Heart left ventricle (tissue), 16 donors: ENCODE measurements at places on chromosomes 1 and 21. TPM values are rescaled to one million over a fixed set of nuclear protein-coding genes. Genes with fewer than 3 reads are reported as not detected.

GRCh38 chr1:31685795-31686194, 18.0 kb downstream of the COL16A1 start:
- H3K36me3 ChIP-seq: peaks cover 3% of the 10 kb centered on the region
- no peaks in the 10 kb centered on the region for H3K4me1 ChIP-seq
- H3K4me3 ChIP-seq: no peak overlapping the region
- no peak for DNase-seq

HSD3B2 gene
- total RNA-seq: not detected

GRCh38 chr1:67201891-67202290, 35.6 kb downstream of the IL23R start:
- no peak for DNase-seq
- no peaks in the 10 kb centered on the region for H3K4me1 ChIP-seq
- H3K36me3 ChIP-seq: no peaks in the 10 kb centered on the region
- H3K27me3 ChIP-seq: no peaks in the 10 kb centered on the region
- no peak overlapping the region for H3K4me3 ChIP-seq

GRCh38 chr1:156198831-156199349, 5.0 kb downstream of the SLC25A44 start:
- H3K4me3 ChIP-seq: no peak overlapping the region
- no peak overlapping the region for H3K27ac ChIP-seq
- no peaks in the 10 kb centered on the region for H3K36me3 ChIP-seq
- H3K4me1 ChIP-seq: peaks cover 71% of the 10 kb centered on the region
- DNase-seq: no peak

GRCh38 chr1:182340233-182341058, 51.1 kb downstream of the GLUL start:
- H3K27ac ChIP-seq: no peak overlapping the region
- no peaks in the 10 kb centered on the region for H3K36me3 ChIP-seq
- no peak for DNase-seq
- H3K4me1 ChIP-seq: peaks cover 5% of the 10 kb centered on the region
- H3K27me3 ChIP-seq: no peaks in the 10 kb centered on the region

DNA sequence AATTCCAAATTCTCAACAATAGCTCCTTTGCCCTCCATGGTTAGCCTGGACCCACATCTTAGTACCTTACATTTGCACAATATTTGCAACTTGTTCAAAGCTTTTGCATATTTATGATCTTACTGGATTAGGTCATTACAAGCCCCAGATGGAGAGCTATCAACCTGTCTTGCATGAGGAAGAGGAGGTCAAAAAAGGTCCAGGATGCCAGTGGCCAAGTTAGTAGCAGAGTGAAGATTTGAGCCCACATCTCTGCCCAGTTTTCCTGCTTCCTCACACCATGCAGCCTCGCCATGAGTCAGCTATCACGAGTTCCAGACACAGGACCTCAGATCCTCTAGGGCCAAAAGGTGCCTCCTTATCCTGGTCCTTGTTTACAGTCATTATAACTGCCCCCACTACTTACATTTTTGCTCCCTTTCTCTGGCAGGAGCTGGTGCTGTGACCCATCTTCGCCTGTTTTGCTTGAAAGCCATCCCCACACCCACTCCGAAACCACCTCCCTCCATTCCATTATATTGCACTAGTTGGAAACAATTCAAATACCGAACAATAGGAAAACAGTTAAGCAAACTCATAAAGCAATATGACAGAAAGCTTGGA, 5.0 kb upstream of the AHCYL1 start:
- H3K27me3 ChIP-seq: no peaks in the 10 kb centered on the region
- no peak for DNase-seq

- no peak overlapping the region for H3K4me3 ChIP-seq
- no peak overlapping the region for H3K27ac ChIP-seq
- H3K36me3 ChIP-seq: no peaks in the 10 kb centered on the region
- H3K27me3 ChIP-seq: peaks cover 3% of the 10 kb centered on the region
- no peaks in the 10 kb centered on the region for H3K4me1 ChIP-seq
Observed at GRCh38 chr1:86517336-86517735, 29.5 kb upstream of the CLCA4 start.

DNA sequence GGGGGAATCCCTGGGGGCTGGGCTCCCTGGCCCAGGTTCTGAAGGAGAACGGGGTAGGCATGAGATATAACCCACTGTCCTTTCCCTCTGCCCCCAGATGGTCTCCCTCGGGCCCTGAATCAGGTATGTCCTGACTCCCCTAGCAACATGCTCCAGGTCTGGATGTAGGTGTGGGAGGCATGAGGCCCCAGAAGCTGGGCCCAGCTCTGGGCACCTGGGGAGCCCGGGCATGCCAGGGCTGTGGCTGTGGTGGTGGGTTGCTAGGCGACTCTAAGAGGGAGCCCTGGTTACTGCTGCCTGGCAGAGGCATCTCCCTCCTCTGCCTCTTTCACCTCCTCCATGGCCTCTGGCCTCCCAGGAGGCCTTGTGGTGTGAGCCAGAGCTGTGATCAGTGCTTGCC, 16.2 kb downstream of the FOXO6 start:
- no peak overlapping the region for H3K4me3 ChIP-seq
- DNase-seq: no peak
- peaks cover 15% of the 10 kb centered on the region for H3K27me3 ChIP-seq
- no peaks in the 10 kb centered on the region for H3K36me3 ChIP-seq
- H3K27ac ChIP-seq: no peak overlapping the region
- peaks cover 15% of the 10 kb centered on the region for H3K4me1 ChIP-seq

FCRL2 gene
- not detected for total RNA-seq

TBX15 gene
- total RNA-seq: 0.37 TPM

GRCh38 chr1:39080269-39080826, 54.2 kb downstream of the NDUFS5 start:
- H3K4me3 ChIP-seq: no peak overlapping the region
- no peak overlapping the region for H3K27ac ChIP-seq
- H3K4me1 ChIP-seq: no peaks in the 10 kb centered on the region
- no peak for DNase-seq

DNA sequence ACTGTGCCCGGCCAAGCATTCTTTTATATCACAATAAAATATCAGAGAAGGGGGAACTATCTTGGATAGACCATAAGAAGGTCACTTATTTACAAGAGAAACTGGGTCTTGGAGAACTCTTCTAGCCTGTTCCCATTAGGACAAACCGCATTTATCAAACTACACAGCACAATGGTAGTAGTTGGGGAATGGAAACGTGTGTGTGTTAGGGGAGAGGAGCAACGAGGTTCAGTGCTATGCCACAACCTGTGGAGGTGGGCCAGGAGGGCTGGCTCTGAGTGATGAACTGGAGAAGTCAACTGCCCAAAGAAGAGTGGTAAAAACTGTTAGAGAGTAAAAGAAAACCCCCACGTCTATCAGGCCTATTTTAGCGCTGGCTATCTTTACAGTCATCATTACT, 1.6 kb downstream of the DONSON start:
- H3K4me3 ChIP-seq: no peak overlapping the region
- H3K27ac ChIP-seq: no peak overlapping the region
- H3K4me1 ChIP-seq: peaks cover 15% of the 10 kb centered on the region
- no peak for DNase-seq
- H3K36me3 ChIP-seq: no peaks in the 10 kb centered on the region

RCC2 gene
- 39.1 TPM for total RNA-seq

GRCh38 chr1:155228096-155228427, 19.6 kb downstream of the MTX1 start:
- H3K27me3 ChIP-seq: no peaks in the 10 kb centered on the region
- H3K4me1 ChIP-seq: no peaks in the 10 kb centered on the region
- peak overlapping the region; percentile 58 for H3K4me3 ChIP-seq
- H3K36me3 ChIP-seq: no peaks in the 10 kb centered on the region

DNA sequence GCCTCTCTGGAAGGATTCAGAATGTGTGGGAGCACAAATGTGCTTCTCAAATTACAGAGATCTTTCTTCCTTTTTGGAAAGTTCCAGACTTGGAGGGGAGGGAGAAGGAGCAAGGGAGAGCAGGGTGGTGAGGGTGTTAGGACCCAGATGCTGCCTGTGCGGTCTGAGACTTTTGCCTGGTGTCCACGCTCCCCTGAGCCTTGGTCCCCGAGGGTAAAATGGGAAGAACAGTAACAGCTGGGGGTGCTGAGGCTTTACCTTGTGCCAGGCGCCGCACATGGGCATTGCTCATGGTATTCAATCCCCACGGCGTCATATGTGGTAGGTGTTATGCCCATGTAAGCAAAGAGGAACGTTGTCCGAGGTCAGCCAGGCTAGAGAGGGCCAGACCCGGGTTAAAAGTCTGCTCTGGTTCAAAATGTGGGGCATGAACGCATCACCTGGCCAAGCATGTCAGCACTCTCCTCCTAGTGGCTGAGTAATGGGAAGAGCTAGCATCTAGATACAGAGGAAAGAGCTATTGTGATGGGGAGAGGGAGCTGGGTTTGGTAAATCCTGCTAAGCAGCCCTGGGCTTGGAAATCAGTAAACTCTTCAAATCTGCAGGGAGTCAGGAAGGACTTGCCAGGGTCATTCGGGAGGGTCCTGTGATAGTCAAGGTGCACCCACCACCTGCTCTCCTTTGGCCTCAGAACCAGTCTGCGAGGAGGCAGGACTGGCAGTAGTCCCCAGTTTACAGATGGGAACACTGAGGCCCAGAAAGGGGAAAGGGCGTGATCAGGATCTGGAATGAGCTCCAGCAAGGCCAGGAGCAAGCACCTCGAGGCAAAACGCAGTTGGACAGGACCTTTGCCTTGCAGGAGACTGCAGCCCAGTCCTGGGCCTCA, 4.5 kb upstream of the RUNX3 start:
- H3K36me3 ChIP-seq: no peaks in the 10 kb centered on the region
- peaks cover 49% of the 10 kb centered on the region for H3K27me3 ChIP-seq
- no peak overlapping the region for H3K27ac ChIP-seq
- H3K4me3 ChIP-seq: no peak overlapping the region
- DNase-seq: no peak
- peaks cover 17% of the 10 kb centered on the region for H3K4me1 ChIP-seq

MAEL gene
- total RNA-seq: 2.7 TPM

GRCh38 chr1:116097626-116098025, 13.6 kb upstream of the MAB21L3 start:
- H3K27me3 ChIP-seq: no peaks in the 10 kb centered on the region
- H3K4me3 ChIP-seq: no peak overlapping the region
- H3K27ac ChIP-seq: no peak overlapping the region
- no peaks in the 10 kb centered on the region for H3K4me1 ChIP-seq
- no peaks in the 10 kb centered on the region for H3K36me3 ChIP-seq

GRCh38 chr21:24829397-24829796, 777.9 kb downstream of the MRPL39 start:
- H3K4me1 ChIP-seq: no peaks in the 10 kb centered on the region
- H3K36me3 ChIP-seq: no peaks in the 10 kb centered on the region
- no peak for DNase-seq
- H3K27ac ChIP-seq: no peak overlapping the region
- no peaks in the 10 kb centered on the region for H3K27me3 ChIP-seq

DNA sequence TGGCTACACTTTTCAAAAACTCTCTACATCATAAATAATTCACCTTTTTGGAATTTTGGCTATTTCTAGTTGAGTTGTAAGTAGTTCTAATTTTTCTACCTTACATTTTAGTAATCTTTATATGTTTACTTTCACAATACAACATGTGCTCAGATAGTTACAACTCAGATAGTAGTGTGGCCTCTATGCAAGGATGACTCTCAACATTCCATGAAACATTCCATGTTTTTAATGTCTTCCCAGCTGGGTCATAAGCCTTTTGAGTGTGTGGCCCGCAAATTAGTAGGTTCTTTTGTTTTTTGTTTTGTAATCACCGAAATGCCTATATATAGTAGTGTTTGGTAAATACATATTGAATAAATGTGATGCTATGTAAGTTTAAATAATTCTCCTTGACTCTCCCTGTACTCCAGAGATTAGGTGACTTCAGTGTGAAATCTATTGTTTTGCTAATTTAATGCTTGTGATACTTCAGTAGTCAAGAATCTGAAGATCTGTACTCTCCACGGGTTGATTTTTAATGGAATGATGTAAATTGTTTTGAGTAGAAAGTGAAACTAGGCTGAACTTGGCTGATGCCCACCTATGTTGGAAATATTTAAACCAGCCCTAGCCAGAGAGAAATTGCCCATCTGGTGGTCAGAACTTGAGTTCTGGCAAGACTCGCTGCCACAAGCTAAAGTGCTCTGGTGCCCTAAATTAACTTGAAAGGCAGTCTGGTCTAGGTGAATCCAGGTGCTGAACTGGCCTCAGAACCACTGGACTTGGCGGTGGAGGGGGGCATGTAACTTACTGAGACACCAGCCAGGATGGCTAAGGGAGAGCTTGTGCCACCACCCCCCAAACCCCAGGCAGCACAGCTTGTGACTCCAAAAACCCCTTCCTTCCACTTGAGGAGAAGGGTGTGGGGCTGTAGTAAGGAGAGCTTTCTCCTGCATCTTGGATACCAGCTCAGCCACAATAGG, 165.6 kb downstream of the USP25 start:
- DNase-seq: no peak
- H3K4me1 ChIP-seq: peaks cover 6% of the 10 kb centered on the region
- no peak overlapping the region for H3K27ac ChIP-seq
- no peak overlapping the region for H3K4me3 ChIP-seq
- no peaks in the 10 kb centered on the region for H3K36me3 ChIP-seq
- no peaks in the 10 kb centered on the region for H3K27me3 ChIP-seq

- H3K4me1 ChIP-seq: no peaks in the 10 kb centered on the region
- no peak overlapping the region for H3K27ac ChIP-seq
Observed at GRCh38 chr1:174077749-174078490, 55.8 kb upstream of the RC3H1 start.

C1orf87 gene
- total RNA-seq: not detected

DNA sequence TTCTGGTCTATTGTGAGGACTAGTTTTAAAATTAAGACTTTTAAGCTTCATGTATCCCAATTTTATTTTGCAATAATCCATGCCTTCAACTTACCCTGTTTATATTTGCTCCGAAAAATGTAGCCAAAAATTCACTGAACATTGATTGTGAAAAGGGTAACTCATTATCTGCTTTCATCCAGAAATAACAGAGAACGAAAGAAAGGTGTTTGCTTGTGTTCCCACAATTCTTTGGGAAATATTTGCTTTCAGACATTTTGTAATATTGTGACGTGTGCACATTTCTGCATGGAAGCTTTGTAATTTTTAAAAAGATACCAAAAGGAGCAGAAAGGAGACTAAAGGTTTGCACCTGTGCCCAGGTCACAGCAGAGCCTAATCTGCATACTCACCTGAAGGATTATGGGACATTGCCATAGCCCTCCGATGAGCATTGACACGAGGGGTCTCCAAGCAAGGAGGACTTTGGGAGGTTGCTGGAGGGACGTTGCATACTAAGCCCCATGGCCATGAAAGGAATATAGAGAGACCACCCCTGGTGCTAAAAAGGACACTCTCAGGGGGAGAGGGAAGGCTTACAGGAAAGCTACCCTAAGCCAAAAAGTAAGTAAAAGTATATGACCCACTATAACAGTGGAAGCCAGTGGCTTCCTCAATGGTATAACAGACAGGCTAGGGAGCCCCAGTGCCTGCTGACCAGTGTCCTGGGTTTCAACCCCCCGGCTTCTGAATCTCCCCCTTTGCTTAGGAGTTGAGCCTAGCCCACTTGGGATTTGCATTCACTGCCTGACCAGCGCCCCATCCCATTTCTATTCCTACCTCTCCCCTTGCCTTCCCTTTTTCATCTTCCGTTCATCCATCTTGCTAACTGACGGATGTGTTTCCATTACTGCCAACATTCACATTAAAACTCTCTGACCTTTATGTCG, 148.6 kb upstream of the ZC3H12A start:
- H3K27ac ChIP-seq: no peak overlapping the region
- no peak for DNase-seq
- peaks cover 16% of the 10 kb centered on the region for H3K27me3 ChIP-seq

GRCh38 chr1:214475746-214476145, 75.7 kb downstream of the PTPN14 start:
- no peak for DNase-seq
- H3K4me1 ChIP-seq: peaks cover 6% of the 10 kb centered on the region
- no peak overlapping the region for H3K27ac ChIP-seq
- H3K27me3 ChIP-seq: no peaks in the 10 kb centered on the region
- H3K4me3 ChIP-seq: no peak overlapping the region
- no peaks in the 10 kb centered on the region for H3K36me3 ChIP-seq

GRCh38 chr21:36693489-36694030, 5.4 kb upstream of the SIM2 start:
- H3K27me3 ChIP-seq: peaks cover 84% of the 10 kb centered on the region
- H3K27ac ChIP-seq: no peak overlapping the region
- no peak for DNase-seq

SPRR2A gene
- not detected for total RNA-seq

SYT14 gene
- not detected for total RNA-seq
